ENCODE measurements at places on chromosomes 16 and 17.

- no peak for DNase-seq
Observed at GRCh38 chr16:78562650-78563049, 463.2 kb downstream of the WWOX start.

DNA sequence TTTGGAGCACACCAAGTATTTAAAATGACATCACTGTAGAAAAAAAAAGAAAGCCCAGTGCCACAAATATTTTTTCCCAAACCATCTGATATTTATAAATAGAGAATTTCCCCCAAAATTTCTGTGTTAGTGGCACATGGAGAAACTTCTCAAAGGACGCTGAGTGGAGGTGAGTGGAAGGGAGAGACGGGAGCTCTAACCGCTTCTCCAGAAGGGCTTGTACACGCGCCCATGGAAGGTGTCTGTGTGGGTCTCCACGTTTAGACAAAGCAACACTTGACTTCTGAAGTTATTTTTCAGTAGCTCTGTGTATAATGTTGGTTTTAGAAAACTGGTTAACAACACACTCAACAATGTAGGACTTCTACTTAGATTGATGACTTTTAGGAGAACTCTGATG lies 1.0 kb downstream of the MYOCD start:
- no peak for DNase-seq

GRCh38 chr17:42608305-42609181 lies 631 bp downstream of the RETREG3 start:
- DNase-seq = no peak

GRCh38 chr16:55301385-55302008 lies 22.5 kb upstream of the IRX6 start:
- no peak for DNase-seq

DNA sequence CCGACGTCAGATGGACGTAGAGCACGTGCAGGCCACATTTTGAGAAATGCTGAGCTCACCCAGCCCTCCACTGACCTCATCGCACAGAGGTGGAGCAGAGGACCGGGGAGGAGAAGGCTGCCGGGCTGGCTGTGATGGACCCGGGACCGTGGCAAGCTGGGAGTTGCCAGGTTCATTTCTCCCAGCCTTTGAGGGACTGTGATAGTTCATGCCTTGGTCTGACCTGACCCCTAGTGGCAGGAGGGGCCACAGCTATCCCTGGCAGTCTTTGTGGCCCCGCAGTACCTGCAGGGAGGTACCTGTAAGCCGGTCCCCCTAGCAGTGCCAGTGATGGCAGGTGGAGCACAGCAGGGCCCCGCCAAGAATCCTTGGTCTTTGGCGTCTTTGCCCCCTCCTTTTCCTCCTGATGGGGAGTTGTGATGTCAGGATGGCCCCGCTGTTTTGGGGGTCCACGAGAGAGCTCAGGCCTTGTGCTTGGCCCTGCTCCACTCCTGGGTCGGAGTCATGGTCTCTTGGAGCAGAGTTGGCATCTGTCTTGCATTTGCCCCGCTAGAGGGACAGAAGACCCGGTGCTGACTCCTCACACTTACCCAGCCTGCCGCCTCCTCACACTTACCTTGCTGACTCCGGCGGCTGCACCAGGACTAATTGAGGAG lies 50.4 kb downstream of the OR1D5 start:
- no peak for DNase-seq

- DNase-seq = no peak
Observed at GRCh38 chr16:5383737-5384136, 286.1 kb upstream of the EEF2KMT start.

- DNase-seq = no peak
Observed at GRCh38 chr17:951325-952132, 28.0 kb downstream of the NXN start.

DNA sequence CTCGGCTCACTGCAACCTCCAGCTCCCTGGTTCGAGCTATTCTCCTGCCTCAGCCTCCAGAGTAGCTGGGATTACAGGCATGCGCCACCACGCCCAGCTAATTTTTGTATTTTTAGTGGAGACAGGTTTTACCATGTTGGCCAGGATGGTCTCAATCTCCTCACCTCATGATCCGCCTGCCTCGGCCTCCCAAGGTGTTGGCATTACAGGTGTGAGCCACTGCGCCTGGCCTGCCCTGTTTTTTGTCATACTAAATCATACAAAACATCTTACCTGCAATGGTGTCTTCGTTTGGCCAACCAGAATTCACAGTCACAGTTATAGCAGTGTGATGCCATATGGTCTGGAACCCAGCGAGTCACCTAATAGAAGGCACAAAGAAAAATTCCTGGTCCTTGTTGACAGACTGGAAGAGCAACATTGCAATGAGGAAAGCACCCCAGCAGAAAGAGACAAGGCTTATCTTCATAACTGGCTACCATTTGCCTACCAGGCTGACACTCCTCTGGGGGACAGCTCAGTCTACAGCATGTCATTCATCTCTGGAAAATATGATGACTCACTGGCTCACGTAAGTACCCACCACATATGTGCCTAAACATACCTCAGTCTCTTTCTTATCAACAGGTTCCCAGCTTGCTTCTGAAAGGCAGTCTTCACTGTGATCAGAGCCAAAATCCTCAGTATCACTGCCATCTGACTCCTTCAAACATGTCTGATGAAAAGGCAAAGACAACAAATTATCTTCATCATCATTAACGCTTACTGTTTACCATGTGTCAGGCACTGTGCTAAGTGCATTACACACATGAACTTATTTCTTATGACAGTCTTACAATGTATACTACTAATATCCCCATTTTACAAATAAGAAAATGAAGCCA lies 4.3 kb upstream of the HSF5 start:
- no peak for DNase-seq

GRCh38 chr17:57481910-57482391 lies 225.6 kb downstream of the MSI2 start:
- no peak for DNase-seq
